ENCODE measurements at places on chromosomes 7 and 10.

DNA sequence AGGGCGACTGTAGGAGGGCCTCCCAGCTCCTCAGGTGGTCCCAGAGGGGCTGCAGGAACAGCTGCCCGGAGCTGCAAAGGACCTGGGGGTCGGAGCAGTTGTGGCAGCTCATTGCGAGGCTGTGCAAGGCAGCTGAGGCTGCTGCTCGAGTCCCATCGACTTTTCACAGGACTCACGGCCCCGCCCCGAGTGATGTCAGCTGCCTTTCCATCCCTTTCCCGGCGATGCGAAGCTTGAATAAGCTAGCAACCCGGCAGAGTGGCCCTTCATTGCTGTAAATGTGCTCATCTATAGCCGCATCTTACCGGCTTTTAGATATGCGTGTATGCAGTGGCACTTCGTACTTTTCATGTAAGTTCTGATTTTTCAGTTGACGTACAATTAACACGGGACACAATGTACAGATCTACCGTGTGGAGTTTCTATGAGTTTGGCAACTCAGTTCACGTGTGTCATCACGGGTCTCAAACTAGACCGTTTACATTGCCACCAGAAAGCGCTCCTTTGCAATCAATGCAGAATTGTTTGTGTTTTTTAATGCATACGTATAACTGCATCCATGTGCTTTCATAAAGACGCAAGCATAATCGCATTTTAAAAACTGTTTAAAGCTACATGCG, at the start of gene CH25H:
Gene CH25H (minus strand): TSS at position 137 of the 620 bp plus-strand sequence. CDS start 25 bp downstream, at position 112.
- no peak for DNase-seq

DNA sequence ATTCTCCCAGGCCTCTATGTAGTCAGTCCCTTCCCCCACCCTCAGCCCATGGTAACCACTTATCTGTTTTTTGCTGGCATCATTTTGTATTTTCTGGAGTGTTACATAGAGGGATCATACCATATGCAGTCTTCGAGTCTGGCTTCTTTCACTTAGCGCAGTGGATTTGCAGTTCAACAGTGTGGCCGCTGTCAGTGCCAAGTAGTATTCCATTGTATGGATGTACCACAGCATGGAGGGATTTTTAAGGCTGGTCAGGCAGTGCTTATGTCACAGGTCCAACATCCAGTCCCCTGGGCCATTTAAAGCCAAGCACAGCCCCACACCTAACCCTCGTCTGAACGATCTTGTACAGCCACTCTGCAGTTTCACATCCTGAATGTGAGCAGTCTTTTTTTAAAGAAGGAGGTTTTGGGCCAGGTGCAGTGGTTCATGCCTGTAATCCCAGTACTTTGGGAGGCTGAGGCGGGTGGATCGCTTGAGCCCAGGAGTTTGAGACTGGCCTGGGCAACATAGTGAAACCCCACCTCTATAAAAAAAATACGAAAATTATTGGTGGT, 121.8 kb downstream of the CUX1 start:
- no peak for DNase-seq

GRCh38 chr7:16078076-16078952, 343.0 kb downstream of the CRPPA start:
- DNase-seq: peak; percentile 23

GRCh38 chr10:86798611-86799010, 42.2 kb downstream of the BMPR1A start:
- no peak for DNase-seq

DNA sequence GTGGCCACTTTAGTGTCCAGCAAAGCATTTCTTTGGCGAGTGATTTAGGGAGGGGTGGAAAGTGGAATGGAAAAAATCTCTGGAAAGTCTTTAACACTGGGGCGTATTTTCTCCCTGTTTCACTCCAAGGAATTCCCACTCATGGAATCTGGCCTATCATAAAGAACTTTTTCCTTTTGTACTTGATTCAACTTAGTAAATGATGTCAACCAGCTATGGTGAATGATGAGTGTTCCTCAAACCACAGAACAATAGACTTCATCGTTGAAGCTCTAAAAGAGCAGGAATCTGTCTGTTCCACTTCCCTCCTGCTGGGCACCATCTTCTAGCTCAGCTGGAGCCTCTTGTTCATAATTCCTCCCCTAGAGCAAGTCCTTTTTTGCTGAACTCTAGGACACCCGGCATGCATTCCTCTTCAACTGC, 66.5 kb downstream of the EPDR1 start:
- no peak for DNase-seq

GRCh38 chr10:2543142-2543886, 524.0 kb upstream of the PFKP start:
- no peak for DNase-seq

- no peak for DNase-seq
These were observed 9.0 kb downstream of the IQCE start for GRCh38 chr7:2567679-2568278.

- DNase-seq: no peak
These were observed 594.5 kb downstream of the ACTR3B start for GRCh38 chr7:153354071-153354470.

- no peak for DNase-seq
These were observed 1.2 kb downstream of the ANTXRL start for GRCh38 chr10:46287846-46288477.

- no peak for DNase-seq
These were observed 398.9 kb downstream of the ADRA2A start for GRCh38 chr10:111475720-111476119.

Data from AG04450 (cell line).